ENCODE measurements at places on chromosomes 16 and 17. TPM values are rescaled to one million over a fixed set of nuclear protein-coding genes. Genes with fewer than 3 reads are reported as not detected.
A peak's percentile ranks its signal among the peaks of the same experiment; 100 is the strongest.

TBC1D3K gene
- total RNA-seq = not detected

DNA sequence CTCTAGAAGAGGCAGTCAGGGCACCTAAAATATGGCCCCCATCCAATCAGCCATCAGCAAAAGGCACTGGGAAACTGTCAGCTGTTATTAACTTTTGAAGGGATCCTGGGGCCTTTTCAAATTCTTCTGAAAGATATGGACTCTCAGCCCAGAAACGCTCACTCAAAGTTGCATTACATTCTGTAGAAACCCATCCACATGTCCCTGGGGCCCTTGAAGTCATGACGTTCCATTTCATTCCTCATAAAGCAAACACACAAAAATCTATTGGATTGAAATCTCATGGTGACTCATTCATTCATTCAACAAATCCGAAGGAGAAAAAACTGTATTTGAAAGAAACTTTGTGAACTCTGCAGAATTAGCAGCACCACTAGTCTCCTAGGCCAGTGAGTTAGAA, 215.3 kb downstream of the C16orf95 start:
- DNase-seq = no peak

HSF4 gene
- 51.3 TPM for total RNA-seq

DNA sequence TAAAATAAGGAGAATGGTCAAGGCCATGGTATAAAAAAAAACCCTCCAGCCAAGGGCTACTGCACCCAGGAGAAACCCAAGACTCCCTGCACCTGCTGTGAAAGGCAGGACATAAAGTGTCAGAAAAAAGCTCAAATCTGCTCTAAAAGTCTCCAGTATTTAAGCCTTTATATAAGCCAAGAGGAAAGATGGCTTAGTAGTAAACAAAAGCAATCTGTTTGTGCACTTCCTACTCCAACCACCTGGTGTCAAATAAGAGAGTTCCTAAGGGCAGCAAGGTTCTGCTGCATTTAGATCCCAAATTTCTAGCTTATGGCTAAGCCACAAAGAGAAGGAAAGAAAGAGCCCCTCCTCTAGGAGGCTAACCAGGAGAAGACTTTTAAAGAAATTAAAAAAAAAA, 20.6 kb downstream of the ACSM1 start:
- no peak for DNase-seq

KRT12 gene
- total RNA-seq = not detected

DNA sequence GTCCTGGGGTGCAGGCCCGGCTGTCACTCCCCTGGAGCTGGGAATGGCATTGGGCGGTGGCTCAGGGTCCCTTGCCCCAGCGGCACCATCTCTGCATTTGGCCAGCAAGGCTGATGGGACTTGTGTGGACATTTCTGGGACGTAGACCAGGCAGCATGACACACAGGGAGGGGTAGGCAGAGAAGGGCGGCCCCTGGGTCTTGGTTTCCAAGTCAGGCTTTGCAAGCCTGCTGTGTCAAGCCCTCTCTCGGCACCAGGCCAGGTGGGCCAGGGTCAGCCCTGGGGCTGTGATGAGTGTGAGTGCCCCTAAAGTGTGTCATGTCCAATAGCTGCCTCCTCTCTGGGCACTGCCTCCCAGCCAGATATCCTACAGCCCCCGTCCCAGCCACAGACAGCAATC, 335.2 kb downstream of the SEC14L1 start:
- DNase-seq = no peak

DNA sequence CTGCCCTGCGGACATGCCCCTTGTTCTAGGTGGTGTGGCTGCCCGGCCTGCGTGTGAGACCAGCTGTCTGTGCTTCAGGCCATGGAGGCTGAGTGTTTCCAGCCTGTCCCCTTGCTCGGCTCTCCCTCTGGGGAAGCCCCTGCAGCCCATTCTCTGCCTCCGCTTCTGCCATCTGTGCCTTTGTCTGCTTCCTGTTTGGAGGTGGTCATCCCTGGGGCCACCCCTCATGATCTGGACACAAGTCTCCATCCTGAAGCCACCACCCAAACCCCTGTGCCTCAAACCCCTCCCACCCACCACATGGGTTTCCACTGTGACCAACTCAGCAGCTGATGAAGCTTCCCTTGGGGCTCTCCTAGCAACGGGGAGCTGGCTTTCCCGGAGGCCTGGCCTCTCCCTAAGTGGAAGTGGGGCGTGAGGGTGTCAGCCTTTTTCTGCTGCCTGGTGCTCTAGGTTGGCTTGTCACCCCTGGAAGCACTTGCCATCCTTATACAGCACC, 184.9 kb downstream of the SEC14L1 start:
- DNase-seq = no peak

GRCh38 chr17:16991349-16992009, 19.6 kb upstream of the TNFRSF13B start:
- peak; percentile 82 for DNase-seq

RHBDL1 gene
- total RNA-seq = 5.5 TPM

OTOP3 gene
- total RNA-seq = not detected

CACNG4 gene
- total RNA-seq = not detected

TPSB2 gene
- total RNA-seq = 215 TPM

BRICD5 gene
- 15.2 TPM for total RNA-seq

- DNase-seq = no peak
Observed at GRCh38 chr16:21603928-21604327, 4.6 kb downstream of the METTL9 start.

CFAP119 gene
- total RNA-seq = 13.2 TPM

BCAR1 gene
- 223 TPM for total RNA-seq

CCNF gene
- 3.7 TPM for total RNA-seq

- no peak for DNase-seq
Observed at GRCh38 chr16:72743011-72743761, 304.7 kb downstream of the ZFHX3 start.

DNA sequence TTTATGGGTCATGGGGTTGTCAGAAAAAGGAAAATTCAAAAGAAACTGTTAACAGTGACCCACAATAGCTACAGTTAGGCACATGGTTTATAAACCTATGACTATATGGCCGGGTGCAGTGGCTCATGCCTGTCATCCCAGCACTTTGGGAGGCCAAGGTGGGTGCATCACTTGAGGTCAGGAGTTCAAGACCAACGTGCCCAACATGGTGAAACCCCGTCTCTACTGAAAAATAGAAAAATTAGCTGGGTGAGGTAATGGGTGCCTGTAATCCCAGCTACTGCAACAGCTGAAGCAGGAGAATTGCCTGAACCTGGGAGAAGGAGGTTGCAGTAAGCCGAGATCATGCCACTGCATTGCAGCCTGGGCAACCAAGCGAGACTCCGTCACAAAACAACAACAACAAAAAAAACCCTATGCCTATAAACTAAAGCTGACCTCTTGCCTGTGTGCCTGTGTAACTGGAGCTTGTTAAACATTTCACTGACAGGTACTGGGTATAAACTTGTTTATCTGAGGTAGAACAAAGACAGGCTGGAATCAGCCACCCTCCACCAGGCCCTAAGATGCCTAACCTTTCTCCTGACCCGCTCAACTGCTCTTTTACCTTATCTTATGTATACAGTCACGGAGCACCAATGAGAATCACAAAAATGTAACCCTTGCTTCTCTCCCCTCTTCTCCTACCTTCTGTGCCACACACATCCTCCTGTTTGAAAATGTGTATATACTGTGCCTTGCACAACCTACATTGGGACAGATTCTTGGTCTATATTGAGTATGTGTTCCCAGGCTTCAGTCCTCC, 62.9 kb upstream of the ATF7IP2 start:
- no peak for DNase-seq

DNA sequence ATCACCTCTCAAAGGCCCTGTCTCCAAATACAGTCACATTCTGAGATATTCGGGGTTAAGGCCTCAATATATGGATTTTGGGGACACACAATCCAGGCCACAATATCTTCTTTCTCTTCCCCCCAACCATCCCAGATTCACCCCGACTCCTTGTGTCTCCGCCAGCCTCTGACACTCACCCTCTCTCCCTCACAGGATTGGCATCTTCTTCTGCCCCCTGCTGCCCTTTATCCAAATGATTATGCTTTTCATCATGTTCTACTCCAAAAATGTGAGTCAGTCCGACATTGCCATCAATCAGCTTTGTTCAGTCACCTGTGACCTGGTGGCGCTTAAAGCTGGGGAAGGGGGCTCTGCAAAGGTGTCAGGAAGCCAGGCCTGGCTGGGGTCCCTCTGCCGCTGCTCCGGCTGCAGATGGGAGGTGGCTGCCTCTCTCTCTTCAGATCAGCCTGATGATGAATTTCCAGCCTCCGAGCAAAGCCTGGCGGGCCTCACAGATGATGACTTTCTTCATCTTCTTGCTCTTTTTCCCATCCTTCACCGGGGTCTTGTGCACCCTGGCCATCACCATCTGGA, 35.1 kb downstream of the GDE1 start:
- no peak for DNase-seq

- DNase-seq = peak; percentile 19
Observed at GRCh38 chr17:3710951-3711383, 12.7 kb upstream of the HASPIN start.

KRTAP17-1 gene
- total RNA-seq = not detected

- no peak for DNase-seq
Observed at GRCh38 chr16:72856797-72857196, 191.1 kb downstream of the ZFHX3 start.

GRCh38 chr16:73240920-73241319, 193.0 kb upstream of the ZFHX3 start:
- DNase-seq = no peak

KRTAP16-1 gene
- total RNA-seq = not detected

CD300E gene
- total RNA-seq = 0.35 TPM

SPAG7 gene
- total RNA-seq = 54.2 TPM

TP53TG3 gene
- total RNA-seq = not detected

DNA sequence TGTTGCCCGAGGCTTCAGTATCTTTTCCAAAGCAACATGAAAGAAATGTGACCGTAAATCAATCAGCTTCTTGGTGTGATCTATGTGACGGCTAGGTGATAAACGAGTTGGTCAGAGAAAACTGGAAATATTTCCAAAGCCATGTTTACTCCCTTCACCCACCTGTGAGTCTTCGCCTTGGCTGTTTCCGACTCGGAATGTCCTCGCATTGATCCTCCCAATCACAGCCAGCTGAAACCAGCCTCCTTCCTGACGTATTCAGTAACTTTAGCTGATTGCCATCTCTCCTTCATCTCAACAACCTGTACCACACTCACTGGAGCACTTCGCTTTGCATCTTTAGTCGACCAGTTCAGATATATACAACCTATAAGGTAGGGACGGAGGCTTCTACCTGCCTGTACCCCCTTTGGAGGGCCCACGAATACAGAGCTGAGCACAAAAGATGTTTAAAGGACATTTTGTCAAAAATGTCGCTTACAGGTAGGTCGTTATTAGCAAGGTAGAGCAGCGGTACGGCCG, 705 bp downstream of the KRABD2 start:
- peak; percentile 50 for DNase-seq

DNA sequence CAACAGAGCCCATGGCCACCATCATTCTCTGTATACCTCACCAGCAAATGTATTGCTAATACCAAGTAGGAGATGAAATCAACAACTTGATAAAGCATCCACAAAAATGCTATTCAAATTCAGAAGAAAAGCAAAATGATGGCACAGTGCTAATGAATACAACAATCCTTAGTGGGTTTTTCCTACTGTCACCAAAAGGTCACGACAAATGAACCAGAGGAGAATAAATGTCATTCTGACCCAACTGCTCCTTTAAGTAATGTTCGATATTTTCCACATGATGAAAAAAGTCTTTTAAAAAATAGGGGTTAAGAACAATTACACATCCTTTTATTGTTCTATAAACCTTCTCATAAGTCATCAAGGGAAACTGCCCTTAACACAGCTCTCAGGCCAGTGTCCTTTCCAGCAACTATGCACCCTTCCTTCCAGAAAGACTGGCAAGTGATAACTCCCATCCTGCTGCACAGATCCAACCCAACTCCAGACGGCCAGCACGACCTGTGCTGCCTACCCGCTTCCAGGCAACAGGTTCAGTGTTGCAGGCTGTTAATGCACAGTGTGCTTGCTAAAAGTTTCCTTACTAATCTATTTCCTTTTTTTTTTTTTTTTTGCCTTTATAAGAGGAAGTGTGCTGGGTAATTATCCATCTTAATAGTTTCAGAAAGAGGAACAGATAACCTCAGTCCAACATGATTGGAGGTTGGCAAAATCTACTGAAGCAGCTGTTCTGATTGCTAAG, 15.4 kb downstream of the FBXO31 start:
- DNase-seq = no peak

DNA sequence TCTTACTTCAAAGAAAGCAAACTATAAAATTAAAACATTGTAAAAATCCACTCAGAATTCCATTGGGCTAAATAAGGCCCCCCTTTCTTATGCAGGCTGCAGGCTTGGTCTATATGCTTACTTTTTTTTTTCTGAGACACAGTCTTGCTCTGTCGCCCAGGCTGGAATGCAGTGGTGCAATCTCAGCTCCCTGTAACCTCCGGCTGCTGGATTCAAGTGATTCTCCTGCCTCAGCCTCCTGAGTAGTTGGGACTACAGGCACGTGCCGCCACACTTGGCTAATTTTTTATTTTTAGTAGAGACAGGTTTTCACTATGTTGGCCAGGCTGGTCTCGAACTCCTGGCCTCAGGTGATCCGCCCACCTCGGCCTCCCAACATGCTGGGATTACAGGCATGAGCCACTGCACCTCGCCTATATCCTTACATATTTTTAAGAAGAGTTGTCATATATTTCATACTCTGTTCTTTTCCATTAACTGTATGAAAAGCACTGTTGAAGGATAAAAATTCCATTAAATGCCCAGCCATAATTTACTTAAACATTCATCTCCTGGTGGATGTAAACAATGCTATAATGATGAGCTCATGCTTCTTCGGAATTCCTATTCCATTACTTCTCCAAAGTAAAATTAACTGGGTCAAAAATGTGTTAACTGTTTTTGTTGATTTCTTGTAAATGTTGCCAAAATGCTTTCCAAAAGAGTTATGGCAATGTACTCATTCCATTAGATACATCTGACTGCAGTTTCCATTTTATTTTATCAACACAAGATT, 17.8 kb downstream of the SNN start:
- no peak for DNase-seq

All from mucosa of gallbladder (tissue), 1 donor.